ENCODE measurements at places on chromosomes 1 and 21.

DNA sequence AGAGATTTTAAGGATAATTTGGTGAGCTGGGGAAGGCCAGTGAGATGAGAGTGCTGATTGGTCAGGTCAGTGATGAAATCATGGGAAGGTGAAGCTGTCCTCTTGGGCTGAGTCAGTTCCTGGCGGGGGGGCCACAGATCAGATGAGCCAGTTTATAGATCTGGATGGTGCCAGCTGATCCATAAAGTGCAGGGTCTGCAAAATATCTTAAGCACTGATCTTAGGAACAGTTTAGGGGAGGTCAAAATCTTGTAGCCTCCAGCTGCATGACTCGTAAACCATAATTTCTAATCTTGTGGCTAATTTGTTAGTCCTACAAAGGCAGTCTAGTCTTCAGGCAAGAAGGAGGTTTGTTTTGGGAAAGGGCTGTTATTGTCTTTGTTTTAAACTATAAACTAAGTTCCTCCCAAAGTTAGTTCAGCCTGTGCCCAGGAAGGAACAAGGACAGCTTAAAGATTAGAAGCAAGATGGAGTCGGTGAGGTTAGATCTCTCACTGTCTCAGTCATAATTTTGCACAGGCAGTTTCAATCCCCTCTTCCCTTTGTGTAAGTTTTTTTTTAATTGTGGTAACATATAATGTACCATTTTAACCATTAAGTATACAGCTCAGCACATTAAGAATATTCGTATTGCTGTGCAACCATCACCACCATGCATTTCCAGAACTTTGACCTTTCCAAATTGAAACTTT, 39.4 kb downstream of the PTAFR start:
- peak; percentile 72 for DNase-seq

DNA sequence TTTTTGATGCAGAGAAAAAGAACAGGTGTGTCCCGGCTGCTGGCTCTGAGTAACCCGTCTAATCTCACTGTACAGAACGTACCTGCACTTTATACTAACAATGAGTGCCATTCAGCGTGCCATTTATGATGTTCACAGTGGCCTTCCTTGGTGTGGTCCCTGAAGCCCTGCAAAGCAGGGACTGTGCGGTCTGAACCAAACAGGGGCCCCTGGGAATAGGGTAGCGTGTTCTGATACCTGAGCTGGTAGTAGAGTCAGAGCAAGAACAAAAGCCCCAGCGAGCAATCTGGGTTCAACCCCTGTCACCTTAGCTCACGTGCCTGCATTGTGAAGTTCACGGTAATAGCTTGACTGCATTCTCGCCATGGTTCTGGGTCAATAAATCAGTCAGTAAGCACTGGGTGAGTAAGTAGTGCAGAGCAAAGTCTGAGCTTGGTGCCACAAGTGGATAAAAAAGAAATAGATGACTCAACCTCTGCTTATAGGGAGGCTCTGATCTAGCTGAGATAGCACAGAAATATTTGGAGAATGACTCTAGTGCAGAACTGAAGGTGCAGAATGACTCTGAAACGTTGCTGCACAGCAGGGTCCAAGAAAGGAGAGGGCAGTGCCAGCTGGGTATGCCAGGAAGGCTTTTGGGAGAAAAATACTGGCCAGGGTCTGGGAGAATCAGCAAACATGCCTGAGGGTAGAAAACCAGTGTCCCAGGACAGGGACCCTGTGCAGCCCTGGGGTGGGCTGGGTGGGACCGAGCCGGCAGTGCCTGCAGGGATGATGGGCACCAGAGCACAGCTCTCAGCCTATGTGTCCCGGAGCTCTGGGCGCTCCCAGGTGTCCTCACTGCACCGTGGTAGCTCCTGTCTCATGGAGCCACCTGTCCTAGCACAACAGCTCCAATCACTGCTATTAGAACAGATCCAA, 125.9 kb downstream of the RHOU start:
- no peak for DNase-seq

DNA sequence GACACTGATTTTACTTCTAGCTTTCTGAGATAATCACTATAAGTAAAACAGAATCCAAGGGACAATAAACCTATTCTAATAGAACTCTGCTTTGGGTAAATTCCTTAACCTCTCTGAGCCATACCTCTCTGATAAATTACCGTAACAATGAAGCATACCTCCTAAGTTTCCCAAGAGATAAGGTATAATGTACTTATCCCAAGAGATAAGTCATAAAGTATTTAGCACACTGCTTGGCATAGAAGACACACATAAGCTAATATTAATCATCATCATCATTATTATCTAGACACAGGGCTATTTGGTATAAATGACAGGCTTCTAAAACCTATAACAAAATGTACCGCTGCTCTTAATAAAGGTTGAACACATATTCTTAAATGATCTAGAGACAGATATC, 16.2 kb downstream of the SSX2IP start:
- no peak for DNase-seq

DNA sequence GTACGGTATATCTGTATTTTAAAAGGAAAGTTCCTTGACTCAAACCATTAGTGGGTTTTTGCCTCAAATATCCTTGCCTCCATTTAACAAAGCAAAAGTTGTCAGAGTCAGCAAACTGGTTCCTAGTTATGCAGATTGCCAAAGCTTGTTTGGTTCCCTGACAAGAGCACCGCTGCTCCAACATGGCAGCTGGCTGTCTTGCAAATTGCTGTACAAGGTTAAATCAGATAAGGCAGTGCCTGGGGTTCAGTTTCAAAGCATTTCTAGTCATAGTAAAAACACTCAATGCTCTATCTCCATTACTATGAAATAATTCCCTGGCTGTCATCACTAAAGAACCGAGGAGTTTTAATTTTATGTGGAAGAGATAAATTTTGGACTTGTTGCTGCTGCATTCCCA, 11.3 kb upstream of the CFAP107 start:
- DNase-seq: no peak

- DNase-seq: no peak
Measured at GRCh38 chr1:230957580-230957989, 21.1 kb downstream of the TTC13 start.

DNA sequence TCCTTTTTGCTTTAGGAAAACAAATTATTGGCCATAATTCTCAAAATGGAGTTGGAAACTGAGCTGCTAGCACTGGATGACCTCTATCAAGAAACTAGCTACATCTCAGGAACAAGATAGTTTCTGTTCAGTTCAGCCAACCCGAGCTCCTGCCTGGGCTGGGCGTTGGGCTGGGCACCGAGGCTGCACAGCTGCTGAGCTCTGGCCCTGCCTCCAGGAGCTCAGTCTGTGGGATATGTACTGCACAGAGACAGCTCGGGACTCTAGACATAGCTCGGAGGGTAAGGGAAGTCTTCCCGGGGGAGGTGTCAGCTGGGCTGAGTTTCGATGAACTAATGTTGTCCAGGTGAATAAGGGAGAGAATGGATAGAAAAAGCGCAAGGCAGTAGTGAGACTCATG, 24.5 kb upstream of the SLC1A7 start:
- no peak for DNase-seq

GRCh38 chr1:34529935-34530859, 224.7 kb upstream of the GJB5 start:
- DNase-seq: no peak

DNA sequence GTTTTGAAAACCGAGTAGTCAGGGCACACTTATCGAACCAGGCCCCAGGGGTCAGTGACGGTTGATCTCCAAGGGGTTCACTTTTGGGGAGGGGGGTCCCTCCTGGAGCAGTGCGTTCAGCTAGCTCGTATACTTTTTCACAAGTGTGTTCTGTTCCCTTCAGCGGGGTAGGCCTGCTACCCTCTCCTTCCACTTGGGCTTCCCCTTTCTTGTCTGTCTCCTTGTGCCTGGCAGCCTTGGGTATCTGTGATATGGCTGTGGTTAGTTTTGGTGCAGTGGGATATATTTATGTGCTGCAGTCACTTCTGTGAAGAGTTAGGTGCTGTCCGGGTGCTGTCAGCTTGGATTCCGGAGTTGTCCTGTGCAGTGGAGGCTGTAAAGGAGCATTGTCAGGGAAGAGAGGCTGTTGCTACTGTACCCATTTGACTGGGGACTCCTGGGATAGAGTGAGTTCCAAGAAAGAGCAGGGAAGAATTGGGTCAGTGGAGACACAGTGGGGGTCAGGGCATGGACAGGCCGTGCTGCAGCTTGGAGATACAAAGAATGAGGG, 29.7 kb downstream of the ADARB1 start:
- no peak for DNase-seq

- no peak for DNase-seq
Measured at GRCh38 chr1:89114662-89115061, 11.3 kb downstream of the GBP2 start.

- no peak for DNase-seq
Measured at GRCh38 chr1:46506470-46507219, 17.0 kb downstream of the DMBX1 start.

DNA sequence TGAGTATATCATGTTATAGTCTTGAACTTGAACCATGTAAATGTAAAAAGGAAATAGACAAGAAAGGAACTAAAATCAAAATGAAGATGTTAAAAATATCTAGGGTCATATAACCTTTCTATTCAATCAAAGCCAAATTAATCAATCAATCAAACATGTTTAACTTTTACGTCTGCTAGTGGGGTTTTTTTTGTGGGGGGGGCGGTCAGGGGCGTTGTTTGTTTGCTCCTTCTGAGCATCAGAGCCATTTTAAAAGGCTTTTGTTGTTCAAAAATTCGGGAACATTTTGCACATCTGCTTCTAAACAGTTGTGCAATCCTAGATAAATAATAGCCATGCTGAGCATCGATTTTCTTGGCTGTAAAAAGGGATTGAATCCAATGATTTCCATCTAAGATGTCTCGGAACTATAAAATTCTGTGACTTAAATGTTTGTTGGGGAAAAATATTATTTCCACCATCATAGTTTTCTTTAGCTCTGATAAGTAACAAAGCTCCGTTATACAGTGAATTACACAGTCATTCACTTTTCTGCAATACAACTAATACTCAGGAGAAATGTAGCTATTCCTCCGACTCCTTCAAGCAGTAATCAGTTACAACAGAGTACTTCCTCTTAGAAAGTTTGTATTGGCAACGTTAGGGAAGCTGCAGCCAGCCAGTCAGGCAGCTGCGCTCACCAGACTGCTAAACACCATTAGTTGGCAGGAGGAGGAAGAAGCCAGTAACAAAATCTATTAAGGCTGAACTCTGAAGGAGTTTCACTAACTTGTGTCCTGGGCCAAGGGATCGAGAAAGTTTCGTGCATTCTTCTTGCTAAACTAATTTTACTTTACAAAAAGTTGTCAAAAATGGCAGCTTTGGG, 2.2 kb downstream of the SPATA6 start:
- DNase-seq: peak; percentile 91

- DNase-seq: no peak
Measured at GRCh38 chr1:245332513-245332912, 177.7 kb downstream of the KIF26B start.

GRCh38 chr1:98393719-98394118, 267.8 kb upstream of the SNX7 start:
- no peak for DNase-seq

GRCh38 chr1:53371121-53371666, 43.3 kb upstream of the LRP8 start:
- no peak for DNase-seq

DNA sequence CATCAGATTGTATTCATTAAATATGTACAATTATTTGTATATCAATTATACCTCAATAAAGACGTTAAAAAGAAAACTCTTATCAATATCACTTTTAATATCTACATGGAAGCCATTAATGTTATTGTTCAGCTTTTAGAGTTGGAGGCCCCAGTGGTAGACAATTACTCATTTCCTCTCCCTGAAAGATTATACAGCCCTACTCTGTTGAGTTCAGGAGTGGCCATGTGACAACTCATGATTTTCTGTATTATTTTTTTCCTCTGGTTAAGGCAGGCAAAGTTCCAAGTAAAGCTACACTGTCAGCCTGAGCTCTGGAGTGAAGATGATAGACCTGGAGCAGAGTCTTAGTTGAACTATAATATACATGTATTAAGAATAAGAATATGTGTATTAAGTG, 247.9 kb upstream of the B3GALT2 start:
- no peak for DNase-seq

DNA sequence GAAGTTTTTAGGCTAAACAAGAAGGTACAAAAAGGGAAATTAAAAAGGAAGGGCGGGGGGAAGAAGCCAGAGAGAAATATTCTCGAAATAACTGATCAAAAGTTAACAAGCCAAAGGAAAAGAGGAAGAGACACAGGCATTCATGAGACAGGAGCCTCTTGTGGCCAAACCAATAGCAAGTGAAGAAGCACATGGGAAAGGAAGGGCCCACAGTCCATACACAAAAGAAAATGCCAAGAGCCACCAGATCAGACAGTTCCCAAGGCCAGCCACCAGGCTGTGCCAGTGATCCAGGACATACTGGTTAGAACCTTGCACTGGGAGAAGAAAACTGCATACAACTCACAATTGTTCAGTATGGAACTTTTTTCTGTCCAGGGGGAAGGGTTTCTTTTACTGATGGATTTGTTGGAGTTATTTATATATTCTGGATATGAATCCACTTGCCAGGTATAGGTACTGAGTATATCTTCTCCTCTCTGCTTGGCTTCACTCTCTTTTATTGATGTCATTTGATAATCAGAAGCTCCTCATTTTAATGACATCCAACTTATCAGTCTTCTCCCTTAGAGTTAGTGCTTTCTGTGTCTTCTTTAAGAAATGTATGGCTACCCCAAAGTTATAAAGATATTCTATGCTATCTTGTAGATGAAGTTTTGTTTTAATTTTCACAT, 76.8 kb downstream of the CD46 start:
- peak; percentile 92 for DNase-seq

GRCh38 chr1:157107702-157108101, 8.1 kb upstream of the ETV3L start:
- no peak for DNase-seq

- DNase-seq: no peak
Measured at GRCh38 chr1:195188821-195189220, 1419.4 kb downstream of the KCNT2 start.

DNA sequence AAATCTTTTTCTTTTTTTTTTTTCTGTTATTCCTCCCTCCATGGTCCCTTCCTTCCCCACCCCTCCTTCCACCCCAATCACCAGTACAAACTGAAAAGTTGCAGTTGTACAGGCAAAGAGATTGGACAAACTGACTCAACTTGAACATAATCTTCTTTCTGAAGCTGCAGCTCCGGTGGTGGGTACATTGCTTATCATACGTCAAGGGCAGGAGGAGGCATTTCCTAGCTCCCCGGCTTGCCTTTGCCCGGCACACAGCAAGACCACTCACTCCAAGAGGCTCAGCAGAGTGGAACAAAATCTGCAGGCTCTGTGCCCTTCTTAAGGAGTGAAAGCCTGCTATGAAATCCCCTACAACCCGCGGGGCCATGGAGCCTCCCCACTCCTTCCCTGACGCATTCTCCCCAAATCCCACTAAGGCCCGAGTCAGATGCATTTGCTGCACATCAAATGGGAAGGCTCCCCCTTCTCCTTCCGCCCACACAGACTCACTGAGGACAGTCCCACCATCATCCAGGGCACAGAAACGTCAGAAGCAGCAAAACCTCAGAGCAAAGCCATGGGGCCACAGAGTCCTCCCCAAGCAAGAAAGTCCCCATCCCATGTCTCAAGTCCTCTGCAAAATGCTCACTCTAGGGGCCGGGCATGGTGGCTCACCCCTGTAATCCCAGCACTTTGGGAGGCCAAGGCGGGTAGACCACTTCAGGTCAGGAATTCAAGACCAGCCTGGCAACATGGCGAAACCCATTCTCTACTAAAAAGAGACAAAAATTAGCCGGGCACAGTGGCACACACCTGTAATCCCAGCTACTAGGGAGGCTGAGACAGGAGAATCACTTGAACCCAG, 45.9 kb downstream of the SYF2 start:
- no peak for DNase-seq
